ENCODE measurements at places on chromosomes 12 and 14. TPM values are rescaled to one million over a fixed set of nuclear protein-coding genes. Genes with fewer than 3 reads are reported as not detected.
A peak's percentile ranks its signal among the peaks of the same experiment; 100 is the strongest.

GRCh38 chr12:10624605-10625004 lies 11.2 kb upstream of the MAGOHB start:
- no peak for DNase-seq

- DNase-seq, result peak; percentile 31
Measured at GRCh38 chr12:51920046-51920445, 12.7 kb downstream of the ACVRL1 start.

- no peak for DNase-seq
Measured at GRCh38 chr14:101713621-101714349, 47.7 kb upstream of the PPP2R5C start.

Gene NR4A1
- 197 TPM for total RNA-seq

Gene HOMEZ
- 5.2 TPM for total RNA-seq

DNA sequence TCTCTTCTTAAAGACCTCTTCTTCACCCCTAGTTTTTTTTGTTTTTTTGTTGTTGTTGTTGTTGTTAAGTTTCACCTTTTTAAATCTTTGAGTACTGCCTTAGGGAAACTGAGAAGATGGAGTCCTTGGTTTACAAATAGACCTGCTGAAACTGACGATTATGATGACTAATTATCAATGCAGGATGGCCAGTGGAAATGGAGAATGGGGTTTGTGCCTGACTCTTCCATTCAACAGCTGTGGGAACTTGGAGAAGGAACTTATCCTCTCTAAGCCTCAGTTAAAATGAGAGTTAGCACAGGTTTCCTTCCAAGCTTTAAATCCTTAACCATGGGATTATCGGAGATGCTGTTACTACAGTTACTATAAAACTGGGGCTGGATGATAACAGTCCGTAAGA lies 66.7 kb upstream of the PNMA1 start:
- no peak for DNase-seq

GRCh38 chr12:7628381-7628961 lies 37.2 kb downstream of the APOBEC1 start:
- no peak for DNase-seq

Gene TBX3
- 3.5 TPM for total RNA-seq

Gene CISTR
- not detected for total RNA-seq

- no peak for DNase-seq
Measured at GRCh38 chr14:66490143-66491111, 4.3 kb downstream of the CCDC196 start.

DNA sequence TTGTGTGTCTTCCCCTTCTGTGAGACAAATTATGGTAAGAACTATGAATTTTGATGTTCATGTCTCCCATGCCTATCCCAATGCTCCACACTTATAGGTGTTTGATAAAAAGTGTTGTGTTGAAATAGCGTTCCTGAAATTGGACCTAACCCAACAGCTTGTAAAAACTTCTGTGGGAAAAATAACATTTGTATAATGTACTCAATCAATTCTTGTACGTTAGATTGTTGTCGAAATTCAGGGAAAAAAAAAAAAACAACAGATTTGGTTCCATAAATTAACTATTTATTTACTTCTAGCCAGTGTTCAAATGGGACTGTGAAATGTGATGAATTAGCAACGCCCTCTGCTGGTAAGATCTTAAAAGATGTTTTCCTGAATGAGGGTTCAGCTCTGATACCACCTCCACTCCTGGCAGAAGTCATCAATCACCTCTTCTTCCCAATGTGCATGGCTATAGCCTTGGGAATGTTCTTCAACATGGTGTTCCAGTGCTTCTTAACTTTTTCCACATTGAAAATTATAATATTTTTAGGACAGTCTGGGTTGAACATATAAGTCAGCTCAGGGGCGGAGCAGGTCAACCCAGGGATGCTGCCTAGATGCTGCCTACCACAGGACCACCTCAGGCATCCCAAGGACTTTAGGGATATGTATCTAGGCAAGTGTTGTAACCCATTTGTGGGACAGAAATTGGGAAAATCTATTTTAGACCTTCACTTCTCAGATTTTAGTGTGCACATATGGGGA lies 170.6 kb downstream of the OTOGL start:
- DNase-seq, result no peak

Gene RTN1
- total RNA-seq, result 13.1 TPM

DNA sequence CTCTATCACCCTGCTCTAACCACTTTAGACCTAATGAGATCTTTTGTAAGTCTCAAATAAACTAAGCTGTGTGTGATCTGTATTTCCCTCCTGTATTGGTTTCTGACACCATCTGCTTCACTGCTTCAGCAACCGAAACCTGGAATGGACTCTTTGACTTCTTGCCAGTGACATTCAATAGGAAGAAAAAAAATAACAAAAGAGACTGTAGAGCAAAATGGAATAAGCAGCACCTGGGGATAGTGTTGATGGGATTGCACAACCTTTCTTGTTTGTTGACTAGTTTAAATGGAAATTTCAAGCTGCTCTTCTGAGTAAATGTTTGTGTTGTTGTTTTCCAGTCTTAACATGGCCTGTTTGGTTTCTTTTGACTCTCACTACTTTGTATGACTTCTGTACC lies 888.6 kb upstream of the SEL1L start:
- no peak for DNase-seq

Gene PLA2G1B
- total RNA-seq, result not detected

DNA sequence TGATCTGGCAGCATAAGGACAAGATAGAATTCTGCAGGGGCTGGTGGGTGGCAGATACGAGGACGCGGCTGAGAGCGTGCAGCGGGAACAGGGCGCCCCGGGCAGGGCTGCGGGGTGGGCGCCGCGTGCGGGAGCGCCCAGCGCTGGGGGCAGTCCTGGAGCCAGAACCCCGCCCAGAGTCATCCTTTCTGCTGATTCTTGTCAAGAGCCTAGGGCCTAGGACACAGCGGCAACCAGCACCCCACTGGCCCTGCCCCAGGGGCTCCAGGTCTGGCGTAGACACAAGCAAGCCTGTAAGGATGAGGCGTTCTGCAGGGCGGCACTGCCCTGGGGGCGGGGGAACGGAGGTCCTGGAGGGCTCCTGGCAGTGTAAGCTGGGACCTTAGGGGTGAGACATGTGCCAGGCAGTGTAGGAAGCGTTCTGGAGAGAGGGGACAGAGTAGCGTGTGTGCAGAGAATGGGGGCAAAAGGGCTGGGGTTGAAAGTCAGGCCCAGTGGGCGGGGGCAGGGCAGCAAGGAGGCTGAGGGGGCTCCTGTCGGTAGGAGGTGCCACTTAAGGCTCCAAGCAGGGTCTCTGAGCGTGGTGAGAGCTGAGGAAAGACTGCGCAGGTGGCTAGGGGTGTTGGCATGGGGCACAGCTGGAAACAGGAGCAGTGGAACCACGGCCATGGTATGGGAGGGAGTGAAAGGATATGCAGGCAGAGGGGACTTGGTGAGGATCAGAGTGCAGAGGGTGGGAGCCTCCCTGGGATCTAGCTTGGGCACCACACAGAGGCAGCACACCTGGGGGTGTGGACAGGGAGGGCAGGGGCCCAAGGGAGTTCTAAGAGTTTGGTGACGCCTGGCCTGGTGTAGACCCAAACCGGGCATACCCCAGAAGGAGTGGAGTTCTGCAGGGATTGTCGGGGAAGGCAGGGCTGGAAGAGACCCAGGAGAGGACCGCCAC lies 845 bp upstream of the AHNAK2 start:
- DNase-seq, result peak; percentile 78

Gene GPHN
- 21.3 TPM for total RNA-seq

Gene FOXN4
- not detected for total RNA-seq

GRCh38 chr12:125402874-125403789 lies 337.9 kb downstream of the AACS start:
- no peak for DNase-seq

Gene SRRM4
- 0.10 TPM for total RNA-seq

DNA sequence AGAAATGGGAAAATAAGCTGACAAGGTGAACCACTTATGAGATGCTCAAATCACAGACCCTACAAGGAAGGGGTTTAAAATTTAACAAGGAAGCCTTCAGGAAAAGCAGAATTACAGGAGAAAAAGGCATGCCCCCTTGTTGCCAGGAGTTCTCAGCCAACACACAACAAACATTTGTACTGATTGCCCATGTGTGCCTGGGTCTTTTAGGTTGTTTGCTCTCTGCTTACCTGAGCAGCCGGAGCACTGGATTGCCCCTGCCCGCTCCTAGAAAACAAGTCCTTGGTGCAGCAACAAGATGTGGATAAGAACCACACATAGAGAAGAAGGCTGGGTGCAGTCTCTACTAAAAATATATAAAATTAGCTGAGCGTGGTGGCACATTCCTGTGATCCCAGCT lies 3.4 kb downstream of the DRAM1 start:
- DNase-seq, result no peak

Gene CFL2
- 289 TPM for total RNA-seq

DNA sequence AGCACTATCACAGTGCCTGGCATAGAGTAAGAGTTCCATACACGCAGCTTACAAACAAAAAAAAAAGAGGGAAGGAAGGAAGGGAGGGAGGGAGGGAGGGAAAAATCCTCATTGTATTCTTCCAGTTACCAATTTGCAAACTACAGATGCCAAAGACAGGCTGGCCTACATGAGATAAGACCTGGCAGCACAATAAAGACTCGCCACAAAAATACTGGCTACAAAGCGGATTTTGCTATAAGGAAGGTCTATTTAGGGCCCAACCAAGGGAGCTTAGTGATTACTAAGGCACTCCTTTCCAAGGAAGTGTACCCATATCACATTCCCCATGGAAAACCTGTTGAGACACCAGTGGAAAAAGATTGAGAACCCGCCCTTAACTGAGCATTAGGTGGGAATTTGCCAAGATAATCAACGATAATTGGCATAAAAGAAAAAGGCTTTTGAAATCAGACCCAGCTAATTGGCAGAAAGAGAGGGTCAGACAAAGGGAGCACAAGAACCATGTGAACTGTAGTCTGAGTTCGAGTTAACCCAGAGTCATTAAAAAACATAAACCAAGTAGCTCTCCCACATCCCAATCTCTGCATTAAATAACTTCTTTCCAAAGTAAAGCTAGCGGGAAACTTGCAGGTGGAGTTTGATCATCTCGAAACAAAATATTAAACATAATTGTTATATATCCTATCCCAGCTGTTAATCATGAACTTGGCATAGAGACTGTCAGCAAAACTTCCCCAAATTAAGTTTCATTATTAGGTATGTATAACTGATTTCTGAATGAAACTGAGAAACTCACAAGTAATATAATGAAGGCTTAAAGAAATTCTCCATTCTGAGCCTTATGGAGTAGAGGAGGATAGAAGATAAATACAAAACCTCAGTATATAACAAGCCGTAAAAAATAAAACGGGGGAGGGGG lies 50.1 kb downstream of the PHLDA1 start:
- DNase-seq, result no peak

Gene HOXC4
- 19.4 TPM for total RNA-seq

Gene C12orf60
- 0.62 TPM for total RNA-seq

DNA sequence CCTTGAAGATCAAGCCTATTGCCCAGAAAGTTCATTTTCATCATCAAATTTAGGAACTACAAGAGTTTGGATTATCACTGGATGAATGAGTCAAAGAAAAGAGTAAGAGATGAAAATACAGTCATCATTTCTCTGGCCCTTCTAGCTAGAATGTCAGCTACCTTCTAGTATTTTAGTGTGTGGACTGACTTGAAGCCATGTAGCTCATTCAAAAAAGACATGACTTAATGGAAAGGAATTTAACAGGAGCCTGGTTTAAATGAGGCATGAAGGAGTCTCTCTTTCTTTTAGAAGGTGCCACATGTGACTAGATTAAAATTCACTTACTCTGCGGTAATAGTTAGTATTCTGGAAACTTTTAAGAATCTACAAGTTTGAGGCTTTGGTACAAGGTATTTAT lies 7.1 kb downstream of the PTHLH start:
- DNase-seq, result no peak

- no peak for DNase-seq
Measured at GRCh38 chr12:69685810-69686209, 13.3 kb downstream of the BEST3 start.

- DNase-seq, result no peak
Measured at GRCh38 chr12:119660076-119660475, 7.9 kb upstream of the PRKAB1 start.

DNA sequence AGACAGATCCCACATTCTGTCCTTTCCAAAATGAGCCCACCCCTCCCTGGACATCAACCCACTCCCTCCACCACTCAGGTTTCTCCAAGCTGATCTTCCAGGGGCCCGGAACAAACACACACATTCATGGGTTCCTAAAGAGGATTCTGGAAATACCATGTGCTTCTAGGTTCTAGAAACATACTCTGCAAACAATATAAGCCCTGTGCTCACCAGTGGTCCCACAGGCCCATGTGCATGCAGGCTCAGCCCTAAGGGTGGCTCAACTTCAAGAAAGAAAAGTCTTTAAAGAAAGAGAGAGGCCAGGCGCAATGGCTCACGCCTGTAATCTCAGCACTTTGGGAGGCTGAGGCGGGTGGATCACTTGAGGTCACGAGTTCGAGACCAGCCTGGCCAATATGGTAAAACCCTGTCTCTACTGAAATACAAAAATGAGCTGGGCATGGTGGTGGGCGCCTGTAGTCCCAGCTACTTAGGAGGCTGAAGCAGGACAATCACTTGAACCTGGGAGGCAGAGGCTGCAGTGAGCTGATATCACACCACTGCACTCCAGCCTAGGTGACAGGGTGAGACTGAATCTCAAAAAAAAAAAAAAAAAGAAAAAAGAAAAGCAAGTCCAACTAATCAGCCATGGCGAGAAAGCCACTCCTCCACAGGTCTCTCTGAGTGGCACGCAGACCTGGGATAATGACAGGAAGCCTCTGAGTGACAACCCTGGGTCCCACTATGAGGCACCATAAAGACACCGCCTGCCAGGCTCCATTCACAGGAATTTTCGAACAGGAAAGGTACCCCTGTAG lies 59.5 kb upstream of the PNMA1 start:
- peak; percentile 20 for DNase-seq

GRCh38 chr14:45907782-45908181 lies 654.8 kb upstream of the MIS18BP1 start:
- DNase-seq, result no peak

- peak; percentile 51 for DNase-seq
Measured at GRCh38 chr14:76771437-76771980, 10.2 kb downstream of the VASH1 start.

Gene IAPP
- total RNA-seq, result not detected

DNA sequence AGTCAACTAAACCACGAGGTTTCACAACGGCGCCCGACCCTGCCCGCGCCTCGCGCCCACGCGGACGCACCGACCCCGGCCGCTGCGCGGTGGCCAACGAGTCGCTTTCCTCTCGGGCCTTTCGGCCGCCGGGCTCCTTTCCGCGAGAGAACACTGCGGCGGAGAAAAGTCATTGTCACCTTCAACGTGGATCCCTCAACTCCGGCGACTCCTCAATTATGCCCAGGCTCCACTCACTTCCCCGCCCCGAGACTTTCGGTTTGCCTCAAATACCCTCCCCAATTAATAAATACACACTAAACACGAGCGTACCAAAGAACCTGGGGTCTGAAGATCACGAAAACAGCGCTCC lies 450 bp downstream of the SINHCAF start:
- DNase-seq, result no peak

Gene CCDC38
- not detected for total RNA-seq

Data from posterior vena cava (tissue), 2 donors.